Choroid plexus epithelial cell (primary cell): ENCODE measurements at places on chromosomes 7 and 10.

GRCh38 chr10:71667387-71667752 lies 52.2 kb downstream of the C10orf105 start:
- no peak for DNase-seq

DNA sequence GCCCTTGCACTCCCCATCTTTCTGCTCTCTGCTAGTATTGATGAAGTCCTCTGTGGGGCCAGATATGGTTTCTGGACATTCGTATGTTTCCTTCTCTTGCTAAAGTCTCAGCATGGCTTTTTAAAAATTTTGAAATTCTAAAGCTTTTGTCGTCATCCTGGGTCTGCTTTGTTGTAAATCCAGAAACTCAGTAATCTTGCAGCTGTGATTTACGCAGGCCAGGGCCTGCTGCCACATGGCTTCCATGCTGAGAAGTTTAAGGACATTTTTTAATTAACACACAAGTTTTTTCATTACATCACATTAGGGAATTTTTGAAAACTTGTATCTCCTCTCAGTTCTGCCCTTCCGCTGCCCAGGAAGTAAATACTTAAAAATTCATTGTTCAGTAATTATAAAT lies 686.1 kb upstream of the IGFBP3 start:
- no peak for DNase-seq

DNA sequence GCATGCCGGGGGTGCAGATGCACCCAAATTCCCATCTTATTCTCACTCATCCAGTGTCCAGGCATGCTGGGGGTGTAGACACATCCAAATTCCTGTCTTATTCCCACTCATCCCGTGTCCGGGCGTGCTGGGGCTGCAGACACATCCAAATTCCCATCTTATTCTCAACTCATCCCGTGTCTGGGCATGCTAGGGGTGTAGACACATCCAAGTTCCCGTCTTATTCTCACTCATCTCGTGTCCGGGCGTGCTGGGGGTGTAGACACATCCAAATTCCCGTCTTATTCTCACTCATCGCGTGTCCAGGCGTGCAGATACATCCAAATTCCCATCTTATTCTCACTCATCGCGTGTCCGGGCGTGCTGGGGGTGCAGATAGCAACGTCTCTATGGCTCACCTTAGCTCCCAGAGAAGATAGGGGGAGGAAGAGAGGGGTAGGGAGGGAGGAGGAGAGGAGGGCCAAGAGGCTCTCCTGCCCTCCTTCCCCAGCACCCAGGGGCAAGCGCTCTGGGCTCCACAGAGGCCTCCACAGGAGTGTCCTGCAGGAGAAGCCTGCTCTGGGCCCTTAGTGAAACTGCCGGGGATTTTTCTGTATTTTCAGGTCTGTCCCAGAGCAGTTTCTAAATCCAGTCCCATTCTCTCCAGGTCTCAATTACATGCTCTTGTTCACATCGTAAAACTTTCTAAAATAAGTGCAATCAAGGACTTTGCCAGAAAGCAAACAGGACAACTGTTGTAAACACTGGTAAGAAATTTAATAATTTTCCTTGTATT lies 210.8 kb downstream of the DIP2C start:
- no peak for DNase-seq

DNA sequence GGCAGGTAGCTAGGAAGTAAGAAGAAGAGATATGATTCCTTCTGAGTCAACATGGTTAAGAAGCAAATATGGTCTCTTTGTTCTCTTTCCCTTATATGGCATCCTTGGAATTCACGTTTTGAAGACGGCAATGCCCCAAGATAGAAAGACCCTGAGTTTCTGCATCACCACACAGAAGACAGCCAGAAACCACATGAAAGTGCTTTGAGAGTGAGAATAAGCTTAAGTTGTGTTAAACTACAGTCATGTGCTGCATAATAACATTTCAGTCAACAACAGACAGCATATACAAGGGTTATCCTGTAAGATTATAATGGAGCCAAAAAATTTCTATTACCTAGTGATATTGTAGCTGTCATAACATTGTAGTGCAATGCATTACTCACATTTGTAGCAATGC lies 89.9 kb upstream of the STEAP1 start:
- no peak for DNase-seq

DNA sequence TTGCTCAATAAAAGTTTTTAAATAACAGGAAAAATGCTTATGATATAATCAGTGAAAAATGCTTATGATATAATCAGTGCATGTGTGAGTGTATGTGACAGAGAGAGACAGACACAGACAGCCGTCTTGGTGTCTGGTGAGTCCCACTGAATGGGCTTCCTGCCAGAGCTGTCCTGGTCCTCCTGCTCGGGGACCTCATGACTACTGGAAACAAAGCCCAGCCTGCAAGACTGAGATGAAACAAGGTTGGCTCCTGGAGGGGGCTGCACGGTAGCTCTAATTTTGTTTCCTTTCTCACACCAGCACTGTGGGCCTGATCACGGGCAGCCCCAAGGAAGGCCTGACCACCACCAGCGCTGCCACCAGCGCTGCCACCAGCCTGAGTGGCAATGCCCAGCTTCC lies 57.3 kb downstream of the NRP1 start:
- DNase-seq, result peak; percentile 38

GRCh38 chr10:35487336-35488034 lies 117.7 kb upstream of the GJD4 start:
- no peak for DNase-seq

DNA sequence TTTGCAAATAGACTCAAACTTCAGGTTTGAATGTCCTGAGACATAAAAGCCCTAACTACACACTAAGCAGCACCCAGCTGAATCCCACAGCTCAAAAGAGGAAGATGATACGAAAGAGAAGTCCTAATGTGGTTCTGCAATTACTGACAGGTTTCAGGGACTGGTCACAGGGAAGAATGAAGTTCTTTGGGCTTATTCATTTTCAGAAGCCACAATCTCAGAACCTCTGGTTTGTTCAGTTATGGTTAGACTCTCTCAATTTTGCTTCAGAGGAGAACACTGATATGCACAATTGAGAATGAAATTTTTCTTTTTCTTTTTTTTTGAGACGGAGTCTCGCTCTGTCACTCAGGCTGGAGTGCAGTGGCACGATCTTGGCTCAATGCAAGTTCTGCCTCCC lies 94.6 kb upstream of the FAM180A start:
- DNase-seq, result no peak
